H9 (cell line): ENCODE measurements at places on chromosomes 2 and 18.

DNA sequence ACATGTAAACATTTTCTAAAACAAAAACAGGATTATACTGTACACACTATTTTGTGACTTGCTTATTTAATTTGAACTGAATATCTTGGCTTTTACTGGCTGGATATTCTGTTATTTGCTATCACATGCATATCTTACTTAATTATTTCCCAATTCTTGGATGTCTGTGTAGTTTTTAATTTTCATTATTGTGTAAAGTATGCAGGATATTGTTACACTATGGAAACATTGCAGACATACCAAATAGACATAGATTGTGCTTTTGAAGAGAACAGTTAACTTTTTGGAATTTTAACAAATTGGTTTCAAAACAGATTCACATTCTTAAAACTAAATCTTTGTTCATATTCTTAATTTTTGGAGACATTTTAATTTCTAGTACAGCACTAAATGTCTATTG is 2.1 kb downstream of the PHOSPHO2 start:
- DNase-seq: no peak

GRCh38 chr2:127400533-127400896 is 12.7 kb upstream of the MAP3K2 start:
- DNase-seq: no peak

GRCh38 chr2:125961739-125962138 is 694.2 kb upstream of the GYPC start:
- DNase-seq: no peak

DNA sequence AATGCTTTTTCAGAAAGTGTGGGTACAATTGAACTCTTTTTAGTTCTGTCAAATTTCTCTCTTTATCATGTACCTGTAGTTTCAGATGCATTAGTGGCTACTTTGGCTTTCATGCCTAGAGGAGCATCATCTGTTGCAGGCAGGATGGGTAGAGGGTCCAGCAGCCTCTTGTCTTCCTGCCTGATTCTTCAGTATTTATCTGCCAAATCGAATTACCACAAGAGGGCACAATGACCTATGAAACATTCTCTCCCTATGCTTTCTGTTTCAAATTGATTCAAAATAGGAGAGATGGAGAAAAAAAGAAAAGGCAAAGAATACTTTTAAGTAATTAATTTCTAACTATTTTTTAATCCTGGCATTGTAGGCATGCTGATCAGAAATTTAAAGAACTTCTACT is 477.2 kb downstream of the TRIB2 start:
- no peak for DNase-seq

DNA sequence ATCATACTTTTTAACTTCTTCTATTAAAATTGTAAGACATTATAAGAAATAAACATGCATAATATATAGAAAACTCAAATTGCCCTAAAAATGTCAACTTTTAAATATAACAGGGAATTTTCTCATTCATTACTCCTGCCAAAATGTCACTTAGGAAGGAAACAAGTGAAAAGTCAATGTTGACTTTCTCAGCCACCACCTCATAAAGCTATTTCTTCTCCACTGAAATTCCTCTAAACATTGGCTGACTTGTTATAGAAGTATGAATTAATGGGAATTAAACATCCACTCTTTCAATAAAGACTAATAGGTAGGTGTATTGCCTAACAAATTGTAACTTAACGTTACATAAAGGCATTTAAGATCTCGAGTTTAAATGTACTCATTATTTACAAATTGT is 499.7 kb upstream of the SYT4 start:
- no peak for DNase-seq

DNA sequence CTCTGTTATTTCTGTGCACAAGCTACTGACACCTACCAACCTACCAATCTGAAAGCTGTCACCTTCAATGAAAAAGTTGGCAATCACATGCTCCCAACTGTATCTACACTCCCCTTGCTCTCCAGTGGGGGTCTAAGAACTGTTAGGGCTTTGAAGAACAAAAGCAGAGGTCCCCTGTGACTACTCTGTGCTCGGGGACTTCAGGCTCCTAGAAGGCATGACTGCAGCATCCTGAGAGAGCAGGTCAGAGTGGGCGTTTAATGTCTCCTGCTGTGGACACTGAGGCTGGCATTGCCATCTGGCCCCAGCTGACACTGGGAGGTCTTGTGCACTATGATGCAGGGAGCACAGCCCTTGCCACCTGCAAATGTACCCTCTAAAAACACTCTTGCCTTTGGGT is 93.3 kb downstream of the ACTR2 start:
- no peak for DNase-seq

GRCh38 chr2:42663106-42663780 is 94.8 kb downstream of the MTA3 start:
- peak; percentile 82 for DNase-seq

GRCh38 chr2:216936954-216937357 is 77.1 kb upstream of the TNP1 start:
- DNase-seq: no peak

GRCh38 chr2:106959975-106960682 is 74.2 kb upstream of the ST6GAL2 start:
- DNase-seq: no peak

- DNase-seq: no peak
These were observed 419.2 kb upstream of the CDH19 start for GRCh38 chr18:67023059-67023458.
